ENCODE measurements at places on chromosomes 7 and 10.

GRCh38 chr7:28939367-28939766, 18.8 kb downstream of the TRIL start:
- DNase-seq, result no peak

- DNase-seq, result no peak
Measured at GRCh38 chr10:80612261-80612660, 74.6 kb downstream of the SH2D4B start.

GRCh38 chr10:44934416-44935200, 23.5 kb downstream of the TMEM72 start:
- no peak for DNase-seq

GRCh38 chr10:92714872-92715271, 25.1 kb downstream of the HHEX start:
- DNase-seq, result no peak

- no peak for DNase-seq
Measured at GRCh38 chr10:123808906-123809305, 82.7 kb downstream of the CPXM2 start.

DNA sequence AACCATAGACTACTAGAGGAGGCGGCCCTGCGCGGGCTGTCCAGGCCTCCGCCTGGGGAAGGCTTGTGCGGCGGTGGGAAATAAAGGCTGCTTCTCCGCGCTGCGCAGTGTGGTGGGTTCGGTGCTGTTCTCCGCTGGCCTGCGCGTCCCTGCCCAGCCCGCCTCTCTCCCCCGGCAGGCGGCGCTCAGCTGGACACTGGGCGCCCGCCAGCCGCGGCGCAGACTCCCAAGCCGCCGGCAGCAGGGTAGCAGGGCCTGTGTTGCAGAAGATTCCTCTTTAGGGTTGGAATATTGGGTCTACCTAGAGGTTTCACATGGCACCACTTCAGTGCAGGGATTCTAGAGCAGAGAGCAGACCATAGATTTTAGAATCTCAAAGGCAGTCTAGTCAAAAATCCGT, 66.1 kb upstream of the ZPBP start:
- DNase-seq, result no peak

GRCh38 chr10:19332304-19332703, 283.7 kb downstream of the MALRD1 start:
- DNase-seq, result no peak
